Right ventricle myocardium inferior (tissue), 1 donor: ENCODE measurements at places on chromosomes 1 and 21. TPM values are rescaled to one million over a fixed set of nuclear protein-coding genes. Genes with fewer than 3 reads are reported as not detected.

GRCh38 chr1:194103516-194104246 is 917.3 kb upstream of the B3GALT2 start:
- no peak for DNase-seq

- DNase-seq: no peak
Observed at GRCh38 chr1:203096566-203096965, 10.8 kb upstream of the MYOG start.

- no peak for DNase-seq
Observed at GRCh38 chr1:102742426-102742825, 365.9 kb downstream of the COL11A1 start.

DNA sequence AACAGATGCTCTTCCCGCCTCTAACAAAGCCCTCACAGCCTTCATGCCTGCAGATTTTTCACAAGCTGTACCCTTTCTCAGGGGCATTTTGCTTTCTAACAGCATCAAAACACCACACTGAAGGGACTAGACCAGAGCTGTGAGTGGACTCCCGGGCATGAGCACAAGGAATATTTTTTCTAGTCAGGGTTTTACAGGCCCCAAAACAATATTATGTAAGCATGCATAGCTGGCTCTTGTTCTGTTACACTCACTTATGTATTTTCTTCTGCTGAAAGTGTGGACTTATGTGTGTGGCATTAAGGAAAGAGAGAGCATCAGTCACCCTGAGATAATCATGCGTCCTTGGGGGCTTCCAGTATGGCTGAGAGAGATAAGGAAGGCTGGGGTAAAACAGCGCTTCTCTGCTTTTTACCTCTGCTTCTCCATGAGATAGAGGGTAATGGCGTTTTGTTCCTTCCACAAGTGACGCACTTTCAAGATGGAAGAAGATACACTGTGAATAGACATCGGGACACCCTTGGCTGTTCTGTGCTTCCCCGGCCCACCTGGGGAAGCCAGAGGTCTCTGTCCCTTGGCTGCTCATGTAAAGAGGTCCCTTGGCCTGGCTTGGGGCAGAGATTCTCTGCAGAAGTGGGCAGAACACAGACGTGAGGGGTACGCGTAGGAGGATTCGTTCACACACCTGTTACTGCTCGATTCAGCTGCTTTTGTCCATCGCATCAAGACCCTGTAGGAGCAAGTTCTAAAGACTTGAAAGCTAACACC is 266.7 kb upstream of the RAB4A start:
- no peak for DNase-seq

GRCh38 chr21:38183961-38184360 is 72.8 kb upstream of the KCNJ15 start:
- no peak for DNase-seq

DNA sequence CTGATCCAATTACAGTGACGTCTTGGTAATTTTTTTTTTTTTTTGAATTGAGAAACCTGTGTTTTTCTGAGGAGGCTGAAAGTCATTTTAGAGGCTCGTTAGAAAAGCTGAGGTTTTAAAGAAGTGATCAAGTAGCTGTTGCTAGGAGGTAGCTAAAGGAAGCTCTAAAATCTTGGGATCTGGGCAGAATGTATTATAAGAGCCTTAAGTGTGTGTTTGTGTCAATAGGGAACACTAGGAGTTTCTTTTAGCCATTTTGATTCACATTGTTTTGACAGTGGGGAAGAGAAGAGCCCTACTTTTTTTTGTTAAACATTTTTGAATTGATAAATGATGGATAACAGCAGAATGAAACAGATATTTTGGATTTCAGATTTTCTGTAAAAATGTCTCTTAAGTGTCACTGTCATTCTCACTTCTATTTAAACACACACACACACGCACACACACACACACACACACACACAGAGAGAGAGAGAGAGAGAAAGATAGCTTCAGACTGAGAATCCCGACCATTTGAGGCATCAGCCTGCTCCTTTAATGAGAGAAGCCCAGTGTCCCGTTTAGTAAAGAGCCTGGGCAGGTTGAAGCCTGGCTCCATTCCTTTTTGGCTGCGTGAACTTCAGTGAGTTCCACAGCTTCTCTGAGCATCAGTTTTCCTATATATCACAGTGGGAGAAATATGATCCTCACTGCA is 79.1 kb upstream of the GPR88 start:
- no peak for DNase-seq

GRCh38 chr1:187692799-187693198 is 864.0 kb downstream of the PLA2G4A start:
- DNase-seq: no peak

DNA sequence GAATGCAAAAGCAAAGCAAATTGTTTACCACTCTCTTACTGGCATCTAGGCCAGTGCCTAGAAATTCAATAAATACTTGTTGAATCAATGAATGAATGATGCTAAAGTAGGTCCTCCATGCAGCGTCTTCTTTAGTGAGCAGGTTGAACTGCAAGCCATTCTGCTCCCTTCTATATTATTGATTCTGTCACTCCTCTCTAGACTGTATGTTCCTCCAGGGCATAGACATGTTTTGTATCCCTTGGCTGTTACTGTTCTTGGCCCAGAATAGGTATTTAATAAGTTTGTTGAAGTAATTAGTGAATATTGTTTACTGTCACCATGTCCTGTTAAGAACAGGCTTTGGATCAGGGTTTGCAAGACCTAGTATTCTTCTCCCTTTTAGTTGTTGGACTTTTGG is 43.7 kb downstream of the OSBPL9 start:
- no peak for DNase-seq

- no peak for DNase-seq
Observed at GRCh38 chr1:5769146-5769545, 223.1 kb downstream of the NPHP4 start.

DNA sequence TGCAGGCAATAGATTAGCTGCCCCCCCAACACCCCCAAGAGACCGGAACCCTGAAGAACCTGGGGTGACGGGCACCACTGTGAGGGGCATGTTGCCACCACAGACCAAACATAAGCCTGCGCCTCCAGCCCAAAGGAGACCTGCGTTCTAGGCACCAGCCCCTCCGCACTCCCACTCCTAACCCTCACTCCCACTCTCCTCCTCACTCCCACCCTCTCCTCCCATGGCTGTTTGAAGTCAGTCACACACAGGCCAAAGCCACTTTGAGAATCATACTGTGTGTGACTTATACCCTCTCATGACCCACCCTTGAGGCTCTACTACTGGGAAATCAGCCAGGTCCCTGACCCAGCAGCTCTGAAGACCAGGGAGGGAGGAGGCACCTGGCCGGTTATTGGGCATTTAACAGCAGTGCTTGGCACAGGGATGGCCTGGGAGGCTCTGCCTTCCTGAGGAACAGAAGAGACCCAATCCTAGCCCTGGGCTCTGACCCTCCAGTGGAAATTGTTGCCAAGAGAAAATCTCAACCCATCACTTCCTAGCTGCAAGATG is 43.5 kb downstream of the FBXO2 start:
- no peak for DNase-seq

DNA sequence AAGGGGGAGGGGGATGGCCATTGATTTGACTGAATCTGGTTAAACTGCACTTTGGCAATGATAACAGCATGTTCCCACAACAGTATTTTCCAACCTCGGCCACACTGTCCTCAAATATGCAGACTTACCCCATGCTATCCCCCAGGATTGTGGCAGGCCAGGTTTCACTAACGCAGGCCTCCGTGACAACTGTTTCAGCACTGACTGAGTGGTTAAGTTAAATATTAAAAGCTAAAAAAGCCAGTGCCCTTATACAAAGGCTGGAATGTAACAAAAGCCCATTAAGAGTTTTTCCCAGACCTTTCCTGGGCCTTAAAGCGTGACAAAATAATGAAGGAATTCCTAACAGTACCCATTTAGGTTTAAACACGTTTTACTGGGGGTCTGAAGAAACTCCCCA is 202.9 kb downstream of the USP25 start:
- DNase-seq: no peak

GRCh38 chr1:234515821-234516241 is 36.9 kb upstream of the TARBP1 start:
- DNase-seq: no peak

DNA sequence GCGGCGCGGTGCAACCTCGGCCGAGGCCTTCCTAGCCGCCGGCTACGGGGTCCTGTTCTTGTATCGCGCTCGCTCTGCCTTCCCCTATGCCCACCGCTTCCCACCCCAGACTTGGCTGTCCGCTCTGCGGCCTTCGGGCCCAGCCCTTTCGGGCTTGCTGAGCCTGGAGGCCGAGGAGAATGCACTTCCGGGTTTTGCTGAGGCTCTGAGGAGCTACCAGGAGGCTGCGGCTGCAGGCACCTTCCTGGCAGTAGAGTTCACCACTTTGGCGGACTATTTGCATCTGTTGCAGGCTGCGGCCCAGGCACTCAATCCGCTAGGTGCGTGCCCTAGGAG is 379 bp downstream of the PPCS start:
- DNase-seq: no peak

- no peak for DNase-seq
Observed at GRCh38 chr1:71269179-71269578, 188.3 kb upstream of the ZRANB2 start.

DNA sequence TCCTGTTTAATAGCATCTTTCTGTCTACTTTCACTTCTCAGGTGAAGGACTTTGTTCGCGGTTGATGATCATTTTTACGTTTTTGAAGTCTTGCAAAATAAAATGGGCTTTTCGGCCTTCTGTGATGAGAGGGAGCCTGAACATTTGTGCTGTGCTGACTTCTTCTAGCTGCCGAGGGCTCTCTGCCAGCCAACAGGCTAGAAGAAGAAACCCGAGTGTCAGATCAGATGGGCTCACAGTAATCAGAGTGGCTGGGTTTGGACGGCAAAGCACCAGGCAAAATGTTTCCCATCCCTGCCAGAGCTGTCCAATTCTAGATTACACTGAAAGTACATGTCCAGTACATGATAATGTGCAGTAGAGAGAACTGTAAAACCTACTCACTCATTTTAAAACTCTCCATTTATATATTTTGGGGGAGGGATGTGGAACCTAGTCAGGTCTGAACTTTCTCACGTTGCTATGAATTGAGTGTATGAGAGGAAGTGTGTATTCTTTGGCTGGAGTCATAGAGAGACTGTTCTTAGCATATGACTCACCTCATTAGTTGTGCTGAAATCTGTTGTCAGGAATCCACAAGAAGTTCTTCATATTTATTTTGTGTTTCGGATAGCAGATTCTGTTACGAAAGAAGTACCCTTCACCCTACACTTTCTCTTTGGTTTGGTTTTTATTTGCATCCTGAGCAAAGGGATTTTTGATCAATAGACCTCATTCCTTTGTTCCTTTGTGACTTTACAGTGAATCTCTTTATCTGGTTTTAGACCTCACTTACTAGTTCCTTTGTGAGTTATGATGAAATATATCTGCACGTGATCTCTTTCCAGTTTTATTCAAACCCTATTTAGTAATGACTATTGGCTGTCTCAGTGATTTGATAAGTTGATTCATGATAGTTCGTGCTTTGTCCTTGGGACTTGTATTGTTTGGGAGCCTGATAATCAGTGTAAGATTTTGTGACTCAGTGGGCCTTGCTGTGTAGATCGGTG is 4.8 kb downstream of the ATP1A1 start:
- peak; percentile 87 for DNase-seq

- DNase-seq: no peak
Observed at GRCh38 chr1:5877001-5877400, 115.2 kb downstream of the NPHP4 start.

DNA sequence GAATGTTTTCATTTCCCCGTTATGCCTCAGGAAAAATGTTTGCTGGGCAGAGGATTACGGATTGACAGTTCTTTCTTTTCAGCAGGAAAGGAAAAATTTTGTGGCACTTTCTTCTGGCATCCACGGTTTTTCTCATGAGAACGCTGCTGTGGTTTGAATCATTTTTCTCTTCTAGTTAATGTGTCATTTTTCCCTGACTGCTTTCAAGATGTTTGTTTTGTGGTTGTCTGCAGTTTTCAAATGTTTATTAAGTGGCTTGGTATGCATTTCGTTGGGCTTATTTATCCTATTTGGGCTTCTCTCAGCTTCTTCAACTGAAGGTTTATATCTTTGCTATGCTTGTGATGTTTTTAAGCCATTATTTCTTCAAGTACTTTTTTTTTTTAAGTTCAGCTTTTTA is 359.0 kb downstream of the RGS7 start:
- DNase-seq: no peak

DNA sequence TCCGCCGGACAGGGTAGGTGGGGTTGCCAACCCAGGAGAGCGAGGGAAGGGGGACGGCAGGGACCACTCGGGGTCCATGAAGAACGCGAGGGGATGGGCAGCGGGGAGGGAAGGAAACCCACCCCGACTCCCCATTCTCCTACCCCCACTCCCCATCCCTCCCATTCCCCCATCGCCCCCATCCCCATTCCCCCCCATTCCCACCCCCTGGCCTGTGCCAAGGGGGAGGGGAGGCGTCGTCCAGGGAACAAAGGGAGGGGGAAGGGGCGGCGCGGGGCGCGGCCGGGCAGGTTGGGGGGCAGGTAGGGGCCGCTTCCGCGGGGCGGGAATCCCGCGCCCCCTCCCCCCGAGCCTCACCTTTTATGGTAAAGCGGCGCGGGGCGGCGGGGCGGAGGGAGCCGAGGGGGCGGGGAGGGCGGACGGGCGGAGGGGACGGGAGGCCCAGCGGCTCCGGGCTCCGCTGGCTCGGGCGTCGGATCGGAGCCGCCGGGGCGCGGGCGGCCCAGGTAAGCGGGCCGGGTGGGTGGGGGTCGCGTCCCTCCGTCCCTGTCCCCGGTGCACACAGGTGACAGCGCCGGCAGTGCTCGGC is at the start of gene FBLIM1:
TSS of gene FBLIM1 (plus strand) at position 453 of the 589 bp plus-strand sequence. CDS start 6,189 bp downstream, outside the sequence.
- DNase-seq: peak; percentile 43

- DNase-seq: no peak
Observed at GRCh38 chr1:36735436-36735835, 252.7 kb upstream of the CSF3R start.

GRCh38 chr1:88867743-88868521 is 23.4 kb downstream of the GTF2B start:
- no peak for DNase-seq

- DNase-seq: no peak
Observed at GRCh38 chr1:246579818-246580217, 13.6 kb downstream of the CNST start.

GRCh38 chr1:182507685-182508084 is 57.7 kb downstream of the RGSL1 start:
- DNase-seq: no peak

- no peak for DNase-seq
Observed at GRCh38 chr21:42592156-42592820, 61.1 kb upstream of the PDE9A start.

- no peak for DNase-seq
Observed at GRCh38 chr1:93288558-93288957, 57.1 kb upstream of the DR1 start.

Gene LENEP
- not detected for total RNA-seq

Gene UBASH3A
- total RNA-seq: not detected

Gene TRPM2
- total RNA-seq: 2.7 TPM

Gene SPRR5
- not detected for total RNA-seq

Gene PLPP3
- 143 TPM for total RNA-seq

Gene SESN2
- total RNA-seq: 2.9 TPM

Gene CRP
- total RNA-seq: not detected

Gene OPRD1
- total RNA-seq: not detected

Gene CHI3L2
- total RNA-seq: 7.5 TPM

Gene ZNF683
- 0.14 TPM for total RNA-seq

Gene NMNAT2
- total RNA-seq: 2.1 TPM
